Psoas muscle (tissue), 8 donors: ENCODE measurements at places on chromosomes 6 and 20.

GRCh38 chr6:154095571-154095970, 56.5 kb downstream of the OPRM1 start:
- no peak for DNase-seq

DNA sequence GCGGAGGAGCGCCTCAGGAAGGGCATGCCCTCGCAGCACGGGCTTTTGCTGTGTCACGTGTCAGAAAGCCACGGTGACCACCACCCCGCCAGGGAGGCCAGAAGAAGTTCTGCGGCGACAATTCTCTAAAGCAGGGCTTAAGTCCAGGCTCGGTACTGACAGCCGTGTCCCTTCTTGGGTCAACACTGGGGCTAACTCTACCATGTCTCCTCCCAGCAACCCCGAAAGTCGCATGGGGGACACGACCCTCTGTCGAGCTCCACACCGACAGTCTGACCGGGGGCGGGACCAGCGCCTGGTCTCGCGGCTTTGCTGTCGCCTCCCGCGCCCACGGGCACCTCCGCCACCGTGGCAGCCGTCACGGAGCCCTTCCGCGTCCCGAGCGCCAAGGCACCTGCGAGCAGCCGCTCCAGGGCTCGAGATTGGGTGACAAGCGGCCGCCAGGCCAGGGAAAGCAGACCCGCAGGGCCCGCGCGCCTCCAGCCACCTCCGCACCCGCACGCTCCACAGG, 534 bp downstream of the NANP start:
- peak; percentile 43 for DNase-seq

DNA sequence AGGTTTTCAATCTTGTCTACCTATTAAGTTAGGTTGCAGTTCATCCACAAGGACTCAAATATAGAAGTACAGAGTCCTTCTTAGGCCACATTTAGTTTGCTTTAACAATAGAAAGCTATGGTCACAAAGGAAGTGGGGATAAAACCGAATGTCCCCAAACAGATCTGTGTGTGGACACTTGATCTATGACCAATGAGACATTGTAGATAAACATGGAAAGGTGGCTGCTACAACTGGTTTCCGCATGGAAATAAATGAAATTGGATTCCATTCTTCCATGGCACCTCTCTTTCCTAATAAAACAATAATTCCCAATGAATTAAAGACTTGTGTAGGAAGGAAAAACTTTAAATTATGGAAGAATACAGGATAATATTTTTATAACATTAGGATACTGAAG, 20.4 kb upstream of the DOK5 start:
- no peak for DNase-seq

DNA sequence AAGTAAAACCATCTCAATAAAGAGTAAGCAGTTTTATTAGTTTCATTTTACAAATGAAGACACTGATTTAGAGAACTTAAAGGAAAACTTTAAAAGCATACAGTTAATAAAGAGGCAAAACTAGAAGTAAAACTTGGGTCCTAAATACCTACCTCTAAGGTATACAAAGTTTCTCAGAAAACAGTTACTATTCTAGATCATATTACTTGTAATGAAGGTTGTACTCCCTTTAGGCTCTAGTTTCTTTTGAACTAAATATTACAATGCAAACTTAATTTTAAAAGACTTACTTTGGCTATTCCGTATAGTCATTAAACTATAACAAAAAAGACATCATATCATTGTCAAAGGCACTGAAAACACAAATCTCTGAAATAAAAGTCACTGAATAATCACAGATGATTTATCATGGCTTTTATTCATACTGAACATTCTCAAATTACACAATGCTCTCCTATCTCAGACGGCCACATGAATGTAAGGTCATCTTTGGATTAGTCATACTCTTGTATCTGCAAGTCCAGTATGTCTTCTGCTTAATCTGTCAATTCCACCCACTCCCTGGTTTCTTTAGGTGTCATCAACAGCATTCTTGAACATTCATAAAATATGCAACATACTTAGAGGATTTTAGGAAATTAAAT, 361.6 kb upstream of the RUNX2 start:
- DNase-seq: no peak

DNA sequence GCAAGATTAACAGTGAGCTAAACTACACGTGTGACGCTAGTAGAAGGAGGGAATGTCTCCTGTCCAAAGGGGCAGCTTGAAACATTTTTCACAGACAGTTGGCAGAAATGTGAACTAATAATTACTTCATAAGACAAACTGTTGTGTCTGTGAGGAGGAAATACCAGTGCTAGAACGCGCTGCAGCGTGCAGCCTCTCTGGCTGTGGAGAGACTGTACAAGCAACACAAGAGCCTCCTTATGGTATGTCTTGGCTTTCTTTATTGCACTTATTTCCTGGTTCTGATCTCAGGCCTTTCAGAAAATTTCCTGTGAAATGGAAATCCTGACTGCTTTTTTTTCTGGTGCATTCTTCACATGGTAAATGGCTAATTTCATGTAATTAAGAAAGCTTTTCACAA, 25.3 kb upstream of the TIAM2 start:
- DNase-seq: no peak

GRCh38 chr6:37242429-37243052, 15.0 kb upstream of the TBC1D22B start:
- no peak for DNase-seq

- peak; percentile 48 for DNase-seq
Measured at GRCh38 chr6:170091639-170092579, 199.0 kb downstream of the DLL1 start.

DNA sequence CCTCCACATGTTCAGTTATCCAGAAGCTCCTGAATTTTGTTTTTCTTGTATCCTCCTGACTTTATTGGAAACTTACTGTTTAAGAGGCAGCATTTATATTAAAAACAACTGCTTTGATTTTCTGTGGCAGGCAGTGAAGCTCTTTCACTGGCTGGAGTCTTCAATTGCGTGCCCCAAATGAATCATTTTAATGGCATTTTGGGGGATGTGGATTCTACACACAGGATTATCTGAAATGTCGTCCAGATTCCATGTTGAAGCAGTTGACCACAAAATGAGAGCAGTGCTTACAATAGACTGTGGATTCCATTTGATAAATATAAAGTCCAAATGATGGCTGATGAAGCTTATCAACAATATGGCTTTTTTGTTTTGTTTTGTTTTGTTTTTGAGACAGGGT, 41.0 kb upstream of the HIVEP1 start:
- no peak for DNase-seq

GRCh38 chr6:16140607-16141006, 11.7 kb downstream of the MYLIP start:
- no peak for DNase-seq

GRCh38 chr6:47414423-47415167, 63.0 kb upstream of the CD2AP start:
- no peak for DNase-seq
